ENCODE measurements at places on chromosomes 2 and 18. TPM values are rescaled to one million over a fixed set of nuclear protein-coding genes. Genes with fewer than 3 reads are reported as not detected.

The CNDP1 gene
- 1.1 TPM for polyA plus RNA-seq

The CXCR2 gene
- 0.29 TPM for polyA plus RNA-seq

The SDC1 gene
- 23.2 TPM for polyA plus RNA-seq

The PTH2R gene
- polyA plus RNA-seq = 39.0 TPM

The RBKS gene
- 6.9 TPM for polyA plus RNA-seq

The CPO gene
- 1.1 TPM for polyA plus RNA-seq

The HOXD12 gene
- polyA plus RNA-seq = 0.30 TPM

The PRSS56 gene
- polyA plus RNA-seq = not detected

DNA sequence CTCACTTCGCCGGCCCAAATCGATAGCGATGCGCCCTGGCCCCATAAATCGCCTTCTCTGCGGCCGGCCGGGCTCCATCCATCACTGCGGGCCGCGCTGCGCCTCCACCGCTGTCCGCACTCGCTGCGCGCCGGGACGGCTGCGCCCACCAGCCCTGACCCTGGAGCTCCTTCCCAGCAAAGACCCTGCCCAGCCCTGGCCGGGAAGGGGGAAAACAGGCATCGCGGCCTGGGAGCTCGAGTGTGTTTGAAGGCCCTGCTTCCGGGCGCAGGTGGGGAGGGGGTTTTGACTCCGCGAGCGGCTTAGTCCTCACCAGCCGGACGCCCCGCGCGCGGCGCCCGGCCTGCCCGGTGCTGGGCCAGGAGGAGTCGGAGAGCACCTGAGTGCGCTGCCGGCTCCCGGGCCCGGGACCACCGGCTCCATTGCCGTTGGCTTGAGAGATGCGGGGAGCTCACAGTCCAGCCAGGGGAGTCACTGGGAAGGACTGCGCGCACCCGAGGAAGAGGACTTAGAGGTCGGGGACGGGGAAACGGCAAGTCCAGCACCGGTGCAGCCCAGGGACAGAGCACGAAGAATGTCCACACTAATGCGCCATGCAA lies 1.1 kb downstream of the PAX8 start:
- no peak for DNase-seq

- no peak for DNase-seq
Measured at GRCh38 chr2:101121174-101121573, 30.0 kb downstream of the TBC1D8 start.

GRCh38 chr2:71783815-71784214 lies 330.5 kb downstream of the DYSF start:
- no peak for DNase-seq

DNA sequence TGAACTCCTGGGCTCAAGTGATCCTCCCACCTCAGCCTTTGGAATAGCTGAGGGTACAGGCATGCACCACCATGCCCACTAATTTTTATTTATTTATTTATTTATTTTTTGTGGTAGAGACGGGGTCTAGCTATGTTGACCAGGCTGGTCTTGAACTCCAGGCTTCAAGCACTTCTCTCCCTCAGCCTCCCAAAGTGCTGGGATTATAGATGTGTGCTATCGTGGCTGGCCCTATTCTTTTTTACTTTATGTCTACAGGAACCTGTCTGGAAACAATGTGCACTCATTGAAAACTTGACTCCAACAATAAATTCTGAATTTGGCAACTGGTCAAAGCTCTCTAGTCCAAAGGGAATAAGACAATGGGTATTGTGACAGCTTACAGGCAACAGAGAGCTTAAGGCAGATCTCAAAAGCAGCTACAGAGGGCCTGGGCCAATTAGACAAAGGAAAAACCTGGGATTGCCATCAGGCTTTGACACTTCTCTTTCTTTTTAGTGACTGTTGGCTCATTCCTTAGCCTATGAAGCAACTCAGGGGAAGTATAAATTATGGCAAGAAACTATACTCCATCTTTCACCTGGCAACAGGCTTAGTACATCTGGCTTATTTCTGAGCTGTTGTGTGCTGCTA lies 55.1 kb upstream of the RAPGEF4 start:
- DNase-seq = no peak

- no peak for DNase-seq
Measured at GRCh38 chr2:152171718-152172117, 3.8 kb downstream of the STAM2 start.

DNA sequence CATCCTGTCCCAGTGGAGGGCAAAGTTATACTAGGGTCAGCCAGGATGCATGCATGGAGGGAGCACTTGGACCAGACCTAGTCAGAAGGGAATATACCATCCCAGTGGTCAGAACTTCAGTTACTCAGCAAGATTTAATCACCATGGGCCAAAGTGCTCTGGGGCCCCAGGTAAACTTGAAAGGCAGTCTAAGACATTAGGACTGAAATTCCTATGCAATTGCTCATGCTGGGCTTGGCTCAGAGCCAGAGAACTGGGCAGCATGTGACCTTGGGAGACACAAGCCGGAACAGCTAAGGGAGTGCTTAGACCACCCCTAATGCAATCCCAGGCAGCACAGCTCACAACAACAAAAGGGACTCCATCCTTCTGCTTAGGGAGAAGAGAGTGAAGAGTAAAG lies 401.3 kb downstream of the KCNJ3 start:
- DNase-seq = no peak

- no peak for DNase-seq
Measured at GRCh38 chr2:240626531-240627300, 1.4 kb downstream of the GPR35 start.

DNA sequence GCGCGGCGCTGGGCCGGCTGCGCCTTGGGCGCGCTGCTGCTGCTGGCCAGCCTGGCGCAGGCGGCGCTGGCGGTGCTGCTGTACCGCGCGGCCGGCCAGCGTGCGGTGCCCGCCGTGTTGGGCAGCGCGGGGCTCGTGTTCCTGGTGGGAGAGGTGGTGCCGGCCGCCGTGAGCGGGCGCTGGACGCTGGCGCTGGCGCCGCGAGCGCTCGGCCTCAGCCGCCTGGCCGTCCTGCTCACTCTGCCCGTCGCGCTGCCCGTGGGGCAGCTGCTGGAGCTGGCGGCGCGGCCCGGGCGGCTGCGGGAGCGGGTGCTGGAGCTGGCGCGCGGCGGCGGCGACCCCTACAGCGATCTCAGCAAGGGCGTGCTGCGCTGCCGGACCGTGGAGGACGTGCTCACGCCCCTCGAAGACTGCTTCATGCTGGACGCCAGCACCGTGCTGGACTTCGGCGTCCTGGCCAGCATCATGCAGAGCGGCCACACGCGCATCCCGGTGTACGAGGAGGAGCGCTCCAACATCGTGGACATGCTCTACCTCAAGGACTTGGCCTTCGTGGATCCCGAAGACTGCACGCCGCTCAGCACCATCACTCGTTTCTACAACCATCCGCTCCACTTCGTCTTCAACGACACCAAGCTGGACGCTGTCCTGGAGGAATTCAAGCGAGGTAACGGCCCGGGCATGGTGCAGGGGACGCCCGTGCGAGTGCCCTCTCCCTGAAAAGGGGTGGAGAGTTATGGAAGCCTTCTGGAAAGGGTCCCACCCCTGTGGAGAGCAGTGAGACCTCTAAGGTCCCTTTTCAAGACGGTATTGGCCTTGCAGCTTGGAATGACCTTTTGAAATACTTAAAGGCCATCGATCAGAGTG lies 1.0 kb downstream of the CNNM3 start:
- no peak for DNase-seq

- DNase-seq = no peak
Measured at GRCh38 chr2:229370509-229370908, 99.4 kb upstream of the PID1 start.

DNA sequence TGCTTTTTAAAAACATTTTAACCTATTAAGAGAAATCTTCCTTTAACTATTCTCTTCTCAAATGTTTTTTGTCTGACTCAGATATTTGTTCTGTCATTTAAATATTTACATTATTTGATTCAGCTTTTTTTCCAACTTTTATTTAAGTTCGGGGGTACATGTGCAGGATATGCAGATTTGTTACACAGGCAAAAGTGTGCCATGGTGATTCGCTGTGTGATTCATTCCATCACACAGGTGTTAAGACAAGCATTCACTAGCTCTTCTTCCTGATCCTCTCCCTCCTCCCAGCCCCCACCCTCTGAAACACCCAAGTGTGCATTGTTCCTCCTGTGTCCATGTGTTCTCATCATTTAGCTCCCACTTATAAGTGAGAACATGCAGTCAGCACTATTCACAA lies 19.4 kb downstream of the SP100 start:
- DNase-seq = no peak

- no peak for DNase-seq
Measured at GRCh38 chr2:164840930-164841718, 499 bp downstream of the COBLL1 start.

DNA sequence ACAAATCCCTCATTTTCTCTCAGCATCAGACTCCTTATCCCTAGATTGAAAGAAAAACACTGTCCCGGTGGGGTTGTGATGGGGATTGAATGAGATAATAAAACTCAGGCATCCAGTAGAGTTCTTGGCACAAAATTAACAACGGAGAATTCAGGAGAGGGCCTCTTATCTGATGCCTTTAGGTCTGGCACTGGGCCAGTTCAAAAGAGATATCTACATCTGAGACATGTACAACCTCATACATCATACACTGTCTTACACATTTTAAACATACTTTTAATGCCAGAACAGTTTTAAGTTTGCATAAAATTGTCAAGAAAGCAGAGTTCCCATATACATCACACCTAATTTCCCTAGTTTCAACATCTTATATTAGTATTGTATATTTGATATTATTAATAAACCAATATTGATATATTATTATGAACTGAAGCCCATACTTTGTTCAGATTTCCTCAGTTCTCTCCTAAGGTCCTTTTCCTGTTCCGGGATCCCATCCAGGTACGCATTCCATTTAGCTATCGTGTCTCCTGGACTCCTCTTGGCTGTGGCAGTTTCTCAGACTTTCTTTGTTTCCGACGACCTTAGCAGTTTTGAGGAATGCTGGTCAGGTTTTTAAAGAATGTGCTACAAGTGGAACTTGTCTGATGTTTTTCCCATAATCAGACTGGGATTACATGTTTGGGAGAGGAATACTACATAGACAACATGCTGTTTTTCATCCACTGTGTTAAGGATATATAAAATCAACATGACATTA lies 27.8 kb downstream of the NXPH2 start:
- DNase-seq = no peak

GRCh38 chr18:25516121-25516520 lies 164.2 kb upstream of the ZNF521 start:
- no peak for DNase-seq

- no peak for DNase-seq
Measured at GRCh38 chr2:19312949-19313348, 45.5 kb downstream of the OSR1 start.

DNA sequence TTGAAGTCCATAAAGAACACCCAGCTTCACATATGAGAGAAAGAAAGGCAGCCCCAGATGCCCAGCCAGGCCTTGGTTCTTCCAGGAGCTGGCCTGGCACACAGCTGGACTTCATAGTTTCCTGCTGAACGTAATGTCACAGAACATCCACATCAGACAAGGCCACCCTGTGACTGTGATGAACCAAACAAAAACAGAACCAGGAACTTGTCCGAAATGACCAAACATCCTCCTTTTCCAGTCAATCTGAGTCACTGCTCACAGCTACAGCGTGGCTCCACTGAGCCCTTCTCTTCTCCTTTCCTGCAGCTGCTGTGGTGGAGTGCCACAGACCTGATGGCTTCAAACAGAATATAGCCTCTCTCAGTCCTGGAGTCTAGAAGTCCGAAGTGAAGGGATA lies 45.4 kb upstream of the PAPOLG start:
- no peak for DNase-seq

DNA sequence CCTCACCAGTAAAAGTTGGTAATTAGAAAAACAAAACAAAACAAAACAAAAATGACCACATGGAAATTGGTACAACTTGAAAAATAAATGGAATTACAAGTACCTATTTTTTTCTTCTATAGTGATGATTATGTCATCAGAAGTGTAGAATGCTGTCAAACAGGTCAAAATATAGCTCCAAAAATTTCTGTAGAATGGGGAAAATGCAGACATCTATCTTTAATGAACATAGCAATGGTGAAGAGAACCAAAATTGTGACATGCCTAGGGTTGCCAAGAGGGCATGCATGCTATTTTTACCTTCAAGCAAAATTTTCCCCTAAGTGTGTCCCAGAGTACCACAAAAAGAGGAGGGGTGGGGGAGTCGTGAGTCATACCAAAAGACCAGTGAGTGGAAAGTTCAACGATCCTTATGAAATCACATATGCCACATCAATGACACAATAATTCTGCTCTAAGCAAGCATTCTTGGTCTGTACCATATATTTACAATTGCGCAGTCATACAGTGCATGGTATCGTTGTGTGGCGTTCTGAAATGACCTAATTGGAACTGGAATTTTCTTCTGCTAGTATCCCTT lies 1436.4 kb downstream of the SUCLG1 start:
- DNase-seq = no peak

DNA sequence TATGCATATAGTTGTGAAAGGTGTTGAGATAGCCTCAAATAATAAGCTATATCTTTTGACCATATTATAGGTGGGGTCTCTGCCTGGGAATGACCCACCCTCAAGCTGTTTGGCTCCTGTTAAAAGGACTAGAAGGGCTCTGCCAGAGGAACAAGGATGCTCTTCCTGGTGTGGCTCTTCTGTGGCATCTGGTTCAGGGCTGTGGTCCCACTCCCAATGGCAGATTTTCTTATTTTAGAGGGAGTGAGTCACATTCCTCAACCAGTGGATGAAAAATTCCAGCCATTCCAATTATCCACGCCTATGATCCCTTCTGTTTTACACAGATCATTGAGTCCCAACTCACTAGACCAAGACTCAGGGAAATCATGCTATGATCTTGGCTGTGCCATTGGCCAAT lies 119.9 kb downstream of the PARD3B start:
- no peak for DNase-seq

All from right renal pelvis (tissue), 4 donors.